ENCODE measurements at places on chromosomes 6 and 20.

DNA sequence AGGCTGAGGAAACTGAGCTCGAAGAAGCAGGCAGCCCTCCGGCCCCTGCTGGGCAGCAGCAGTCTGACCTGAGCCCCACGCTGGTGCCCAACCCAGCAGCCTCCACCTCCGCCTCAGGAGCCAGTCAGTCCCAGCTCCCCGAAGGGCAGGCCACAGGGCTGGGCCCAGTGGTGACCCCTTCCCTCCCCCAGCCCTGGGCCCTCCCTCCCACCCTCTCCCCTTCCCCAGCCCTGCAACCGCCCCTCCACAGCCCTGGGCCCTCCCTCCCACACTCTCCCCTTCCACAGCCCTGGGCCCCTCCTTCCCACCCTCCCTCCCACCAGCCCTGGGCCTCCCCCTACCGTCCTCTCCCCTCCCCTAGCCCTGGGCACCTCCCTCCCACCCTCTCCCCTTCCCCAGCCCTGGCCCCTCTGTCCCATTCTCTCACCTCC, 115.0 kb downstream of the TAF4 start:
- no peak for DNase-seq

- DNase-seq = no peak
Measured at GRCh38 chr6:79708095-79708791, 77.1 kb downstream of the SH3BGRL2 start.

DNA sequence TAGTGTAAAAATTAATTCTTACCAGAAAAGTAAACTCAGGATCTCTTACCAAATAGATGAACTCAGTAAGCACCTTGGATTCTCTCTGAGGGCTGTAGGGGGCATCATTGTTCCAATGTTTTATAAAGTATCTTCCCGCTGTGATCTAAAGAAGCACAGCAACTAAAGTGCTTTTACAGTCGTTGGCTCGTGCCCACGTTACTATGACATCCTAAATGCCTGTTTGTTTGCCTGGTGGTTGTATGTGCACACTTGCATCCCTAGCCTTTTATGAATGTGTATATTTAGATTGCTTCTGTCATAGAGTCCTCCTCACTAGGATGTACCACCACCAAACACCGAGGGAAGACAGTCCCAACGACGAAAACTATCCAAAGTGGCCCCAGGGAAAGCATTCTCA, 34.5 kb downstream of the SLX4IP start:
- DNase-seq = no peak

GRCh38 chr6:33416386-33417127, 1.4 kb downstream of the CUTA start:
- no peak for DNase-seq

GRCh38 chr6:153976921-153977693, 61.9 kb upstream of the OPRM1 start:
- no peak for DNase-seq

DNA sequence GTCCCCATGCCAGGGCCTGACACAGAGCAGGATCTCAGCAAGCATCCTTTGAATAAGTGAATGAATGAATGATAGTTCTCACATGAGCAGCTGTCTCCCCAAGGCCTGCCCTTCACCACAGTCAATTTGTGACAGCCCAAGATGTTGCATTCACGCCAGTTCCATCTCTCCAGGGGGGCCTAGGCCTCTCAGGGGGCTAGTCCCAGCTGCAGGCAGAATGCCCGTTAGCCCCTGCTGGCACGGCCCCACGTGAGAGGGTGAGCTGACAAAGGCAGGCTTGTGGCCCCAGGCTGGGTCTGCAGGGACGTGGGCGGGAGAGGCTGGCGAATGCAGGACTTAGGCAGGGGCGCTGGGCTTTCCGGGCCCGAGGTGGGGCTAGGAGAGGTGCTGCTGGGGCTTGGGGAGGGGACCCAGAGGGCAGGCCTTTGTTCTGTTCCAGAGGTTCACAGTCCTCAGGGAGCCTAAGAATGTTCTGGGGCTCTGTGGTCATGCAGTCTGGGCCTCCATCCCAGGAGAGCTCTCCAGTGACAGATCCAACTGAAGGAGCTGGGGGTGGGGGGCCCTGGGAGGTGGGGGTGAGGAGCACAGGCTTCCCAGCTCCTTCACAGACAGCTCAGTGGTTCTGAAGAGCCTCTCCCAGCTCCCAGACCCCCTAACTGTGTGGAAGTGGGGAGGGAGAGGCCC, 30.5 kb upstream of the TLDC2 start:
- DNase-seq = no peak

- no peak for DNase-seq
Measured at GRCh38 chr6:117206944-117207687, 58.2 kb upstream of the VGLL2 start.

- no peak for DNase-seq
Measured at GRCh38 chr20:6784767-6785166, 17.3 kb downstream of the BMP2 start.

- DNase-seq = no peak
Measured at GRCh38 chr6:46023216-46023915, 7.7 kb upstream of the CLIC5 start.

- DNase-seq = no peak
Measured at GRCh38 chr6:135481783-135482369, 15.7 kb downstream of the AHI1 start.

DNA sequence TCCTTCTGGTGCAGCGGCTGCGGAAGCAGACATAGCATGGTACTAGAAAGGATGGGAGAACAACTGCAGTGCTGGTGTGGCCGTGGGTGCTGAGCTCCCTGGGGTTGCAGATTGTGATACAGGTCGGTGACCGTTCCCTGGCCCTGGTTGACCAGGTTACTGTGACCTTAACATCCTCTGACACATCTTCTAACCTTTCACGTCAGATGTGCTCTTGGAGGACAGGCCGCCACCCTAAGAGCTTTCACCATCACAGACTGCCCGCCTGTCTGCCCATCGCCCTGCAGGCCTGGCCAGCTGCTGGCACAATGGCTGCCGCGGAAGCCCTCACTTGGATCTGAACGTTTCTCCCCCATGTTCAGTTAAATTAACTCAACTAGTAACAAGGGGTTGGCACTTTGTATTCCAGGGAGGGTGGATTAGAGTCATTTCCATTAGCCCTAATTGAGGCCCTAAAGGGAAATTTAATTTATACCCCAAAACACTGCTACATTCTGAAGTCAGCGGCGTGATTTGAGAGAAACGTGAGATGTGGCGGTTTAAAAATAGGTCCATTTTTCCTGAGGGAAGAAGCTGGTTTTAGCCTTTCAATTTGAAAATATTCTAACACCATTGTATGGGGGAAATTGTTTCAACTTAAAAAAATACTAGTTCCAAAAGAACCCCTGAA, 443.9 kb upstream of the CDH4 start:
- no peak for DNase-seq

GRCh38 chr20:20664795-20665589, 47.5 kb downstream of the RALGAPA2 start:
- DNase-seq = no peak

GRCh38 chr20:23062632-23063031, 13.2 kb upstream of the THBD start:
- no peak for DNase-seq

GRCh38 chr6:77543601-77544000, 80.3 kb upstream of the HTR1B start:
- no peak for DNase-seq

DNA sequence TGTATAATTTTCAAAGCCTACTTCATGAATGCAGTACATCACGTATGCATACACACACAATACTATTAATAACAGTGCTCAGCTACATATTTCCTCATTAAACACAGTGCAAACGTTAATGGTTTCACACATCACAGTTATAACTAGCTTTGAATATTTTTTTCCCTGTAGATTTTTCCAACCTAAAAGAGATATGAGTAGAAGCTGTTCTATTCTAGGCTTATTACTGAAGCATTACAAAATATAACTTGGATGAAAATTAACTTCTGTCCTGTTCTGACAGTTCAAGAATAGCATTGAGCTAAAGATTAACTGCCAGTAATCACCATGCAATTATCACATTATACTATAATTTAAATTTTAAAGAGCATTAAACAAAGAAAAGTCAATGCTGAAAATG, 6.2 kb downstream of the LMBRD1 start:
- DNase-seq = no peak

DNA sequence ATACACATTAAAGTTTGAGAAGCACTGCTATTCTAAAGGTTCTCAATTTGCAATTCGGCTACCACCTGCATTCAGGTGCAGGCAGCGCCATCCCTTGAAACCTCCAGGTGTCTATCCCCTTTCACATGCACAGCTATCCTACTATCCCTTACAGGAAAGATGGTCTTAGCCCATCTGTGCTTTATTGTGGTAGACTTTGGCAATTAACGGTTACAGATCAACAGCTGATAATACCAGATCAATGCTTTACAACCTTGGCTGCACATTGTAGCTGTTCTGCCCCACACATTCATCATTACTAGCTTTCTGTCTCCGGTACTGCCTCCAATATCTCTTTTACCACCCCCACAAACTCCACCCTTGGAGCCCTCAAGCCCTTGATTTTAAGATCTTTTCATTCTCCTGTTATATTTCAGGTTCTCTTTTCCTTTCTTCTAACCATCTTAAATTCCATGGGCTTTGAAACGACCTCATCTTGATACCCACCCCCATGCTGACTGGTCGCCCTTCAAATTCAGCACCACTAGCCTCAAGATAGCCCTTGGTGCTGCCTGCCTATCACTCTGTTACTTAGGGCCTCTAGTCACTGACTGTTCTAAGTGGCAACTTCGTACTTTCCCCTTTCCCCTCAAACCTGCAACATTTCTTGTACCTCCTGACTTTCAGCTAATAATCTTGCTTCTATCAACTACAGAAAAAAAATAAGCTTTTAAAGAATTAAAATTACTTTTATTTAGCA, 50.8 kb downstream of the SPTLC3 start:
- DNase-seq = no peak

DNA sequence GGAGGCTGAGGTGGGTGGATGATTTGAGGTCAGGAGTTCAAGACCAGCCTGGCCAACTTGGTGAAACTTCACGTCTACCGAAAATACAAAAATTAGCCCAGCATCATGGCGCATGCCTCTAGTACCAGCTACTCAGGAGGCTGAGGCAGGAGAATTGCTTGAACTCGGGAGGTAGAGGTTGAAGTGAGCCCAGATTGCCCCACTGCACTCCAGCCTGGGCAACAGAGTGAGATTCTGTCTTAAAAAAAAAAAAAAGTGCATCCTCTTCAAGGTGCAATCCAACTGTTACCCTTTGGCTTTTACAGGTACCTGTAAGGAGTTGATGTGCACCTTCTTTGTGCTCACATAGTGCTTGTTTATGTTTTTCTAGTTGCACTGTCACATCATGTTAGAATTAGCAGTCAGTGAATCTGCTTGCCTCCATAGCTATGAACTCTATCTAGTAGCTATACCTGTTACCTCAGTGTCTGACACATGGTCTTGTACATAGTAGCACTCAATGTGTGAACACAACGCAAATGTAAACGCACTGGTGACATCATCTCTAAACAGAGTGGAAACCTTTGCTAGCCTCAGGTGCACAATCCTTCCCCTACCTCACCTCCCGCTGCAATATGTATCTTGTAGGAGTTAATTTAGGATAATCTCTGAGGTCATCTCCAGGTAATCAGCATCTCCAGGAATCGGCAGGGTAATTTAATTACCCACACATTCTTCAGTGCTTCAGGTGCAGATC, 9.7 kb downstream of the MSH5 start:
- DNase-seq = no peak

- no peak for DNase-seq
Measured at GRCh38 chr6:132369526-132369925, 31.7 kb downstream of the MOXD1 start.

GRCh38 chr6:137848672-137849071, 18.4 kb upstream of the TNFAIP3 start:
- no peak for DNase-seq

GRCh38 chr20:15919118-15919517, 654.1 kb downstream of the KIF16B start:
- no peak for DNase-seq

GRCh38 chr6:142420802-142421201, 119.0 kb downstream of the ADGRG6 start:
- DNase-seq = no peak

GRCh38 chr6:79546186-79546585, 9.0 kb upstream of the LCA5 start:
- DNase-seq = no peak

DNA sequence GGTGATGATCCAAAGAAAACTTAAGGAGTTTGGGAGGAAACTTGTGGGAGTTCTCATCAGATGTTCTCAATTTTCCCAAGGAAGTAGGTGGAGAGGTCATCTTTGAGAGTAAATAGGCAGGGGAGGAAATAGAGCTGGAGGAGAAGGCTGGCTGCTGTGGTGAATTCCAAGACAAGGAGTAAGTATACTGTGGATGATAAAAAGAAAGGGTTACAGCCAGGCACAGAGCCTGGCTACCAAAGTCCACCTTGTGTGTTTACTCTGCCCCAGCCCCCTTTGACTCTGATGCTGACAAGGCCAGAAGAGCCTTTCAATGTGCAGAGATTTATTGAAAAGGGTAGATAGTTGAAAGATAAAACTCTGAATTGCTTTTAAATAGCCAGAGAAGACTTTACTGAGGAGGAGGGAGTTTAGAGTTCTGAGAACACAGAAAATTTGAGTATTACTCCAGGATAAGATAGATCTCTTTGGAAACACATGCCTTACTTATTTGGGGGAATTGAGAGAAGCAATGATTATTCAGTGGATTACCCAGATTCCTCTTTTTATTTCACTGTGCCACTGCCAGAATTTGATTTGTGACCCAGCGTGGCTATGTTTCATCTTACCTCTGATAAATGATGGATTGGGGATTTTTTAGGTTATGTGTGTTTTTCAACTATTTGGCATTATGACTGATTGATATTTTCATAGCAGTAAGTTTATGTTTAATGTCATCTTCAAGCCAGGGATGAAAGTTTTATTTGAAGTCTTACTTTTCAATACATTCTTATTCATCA, 182.6 kb upstream of the JAG1 start:
- no peak for DNase-seq

DNA sequence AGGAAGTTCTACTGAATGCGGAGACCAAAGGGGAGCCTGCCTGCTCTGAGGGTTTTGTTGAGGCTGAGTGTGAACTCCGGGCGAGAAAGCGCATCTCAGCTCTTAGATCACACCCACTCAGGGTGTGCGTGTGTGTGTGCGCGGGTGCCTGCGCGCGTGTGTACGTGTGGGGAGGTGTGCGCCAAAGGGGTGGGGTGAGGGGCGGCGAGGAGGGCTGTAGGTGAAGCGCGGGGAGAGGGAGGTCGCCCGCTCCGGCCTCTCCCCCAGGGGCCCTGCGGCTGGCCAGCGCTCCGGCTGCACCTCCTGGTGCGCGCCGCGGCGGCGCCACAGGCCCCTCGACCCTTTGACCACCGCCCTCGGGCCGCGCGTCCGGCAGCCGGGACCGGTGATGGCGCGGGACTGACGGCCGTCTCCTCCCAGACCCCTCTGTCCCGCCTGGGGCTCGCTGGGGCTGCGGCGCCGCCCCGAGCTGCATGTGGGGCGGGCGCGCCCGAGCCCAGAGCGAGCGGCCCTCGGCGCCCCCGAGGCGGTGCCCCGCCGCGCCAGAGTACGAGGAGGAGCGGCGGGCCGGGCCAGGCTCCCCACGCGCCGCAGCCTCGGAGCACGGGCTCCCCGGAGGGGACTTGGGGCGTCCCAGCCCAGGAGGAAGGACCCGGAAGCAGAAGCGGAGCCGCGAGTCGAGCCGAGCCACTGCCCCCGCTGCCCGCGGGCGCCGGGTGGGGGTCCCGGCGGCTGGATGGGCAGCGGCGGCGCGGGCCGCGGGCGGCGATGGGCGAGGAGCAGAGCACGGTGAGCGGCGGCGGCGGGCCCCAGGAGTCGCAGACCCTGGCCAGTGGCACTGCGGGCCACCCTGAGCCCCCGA, at the start of gene RNF217:
RNF217 (plus strand) TSS at position 661 of the 862 bp plus-strand sequence; CDS start at position 769, 108 bp downstream.
- no peak for DNase-seq

- no peak for DNase-seq
Measured at GRCh38 chr6:41730531-41731436, 4.6 kb downstream of the TFEB start.

- DNase-seq = no peak
Measured at GRCh38 chr6:21856844-21857243, 263.3 kb downstream of the SOX4 start.

Measured in activated CD4-positive, CD25-positive, alpha-beta regulatory T cell (primary cell).